ENCODE measurements at places on chromosomes 7 and 10. TPM values are rescaled to one million over a fixed set of nuclear protein-coding genes. Genes with fewer than 3 reads are reported as not detected.

The EPO gene
- total RNA-seq, result not detected

The PDE1C gene
- total RNA-seq, result 11.1 TPM

The KLLN gene
- 1.8 TPM for total RNA-seq

The ERLIN1 gene
- 38.4 TPM for total RNA-seq

The PPP1R3A gene
- total RNA-seq, result not detected
